ENCODE measurements at places on chromosomes 6 and 20.

- peak; percentile 80 for DNase-seq
Measured at GRCh38 chr20:58839474-58839874, 11.2 kb downstream of the GNAS-AS1 start.

DNA sequence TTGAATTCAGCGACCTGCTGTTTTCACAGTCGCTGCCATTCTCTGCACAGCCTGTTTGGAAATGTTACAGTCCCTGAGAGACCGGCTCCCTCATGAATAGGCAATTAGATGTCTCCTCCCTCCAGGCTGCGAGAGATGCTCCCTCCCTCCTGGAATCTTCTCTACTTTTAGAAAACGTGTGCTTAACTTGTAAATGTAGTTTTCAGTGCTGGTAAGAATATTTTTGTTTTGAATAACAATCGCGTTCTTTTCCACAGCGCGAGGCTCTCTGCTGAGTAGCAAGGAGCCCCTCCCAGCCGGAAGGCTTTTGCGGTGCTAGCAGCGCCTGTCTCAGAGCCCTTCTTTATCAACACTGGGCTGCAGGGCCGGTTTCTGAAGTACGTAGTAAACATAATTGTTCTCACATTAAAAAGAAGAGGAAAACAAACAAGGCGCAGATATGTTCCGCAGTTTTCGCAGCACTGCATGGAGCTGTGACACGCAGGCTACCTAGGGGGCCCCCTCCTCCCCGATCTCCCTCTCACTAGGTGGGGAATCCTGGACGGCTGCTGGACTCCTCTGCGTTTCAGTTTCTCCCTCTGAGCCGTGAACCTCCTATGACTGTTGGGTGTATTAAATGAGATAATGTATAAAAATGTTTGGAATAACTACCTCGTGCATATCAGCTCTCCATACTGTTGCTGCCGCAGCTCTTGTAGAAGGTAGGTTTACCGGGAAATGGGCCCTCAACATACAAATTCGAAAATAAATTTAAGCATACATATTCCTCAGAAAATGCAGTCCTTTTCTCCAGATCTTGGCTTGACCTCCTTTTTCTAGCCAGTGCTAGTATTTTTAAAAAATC is 79.0 kb upstream of the SPACA1 start:
- DNase-seq, result no peak

DNA sequence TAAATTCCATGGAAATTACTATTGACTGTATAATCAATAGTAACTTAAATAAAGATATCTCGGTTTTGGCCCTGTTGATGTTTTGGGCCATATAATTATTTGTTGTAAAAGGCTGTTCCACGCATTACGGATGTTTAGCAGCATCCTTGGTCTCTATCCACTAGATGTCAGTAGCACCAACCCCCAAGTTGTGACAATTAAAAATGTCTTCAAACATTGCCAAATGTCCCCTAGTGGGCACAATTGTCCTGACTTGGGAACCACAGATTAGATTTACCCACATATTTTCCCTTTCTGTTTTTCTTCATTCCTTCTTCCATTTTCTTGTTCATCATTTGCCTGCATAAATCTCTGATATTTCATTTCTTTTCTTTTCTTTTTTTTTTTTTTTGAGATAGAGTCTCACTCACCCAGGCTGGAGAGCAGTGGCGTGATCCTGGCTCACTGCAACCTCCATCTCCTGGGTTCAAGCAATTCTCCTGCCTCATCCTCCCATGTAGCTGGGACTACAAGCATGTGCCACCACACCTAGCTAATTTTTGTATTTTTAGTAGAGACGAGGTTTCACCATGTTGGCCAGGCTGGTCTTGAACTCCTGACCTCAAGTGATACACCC is 13.6 kb upstream of the WFDC8 start:
- peak; percentile 33 for DNase-seq

DNA sequence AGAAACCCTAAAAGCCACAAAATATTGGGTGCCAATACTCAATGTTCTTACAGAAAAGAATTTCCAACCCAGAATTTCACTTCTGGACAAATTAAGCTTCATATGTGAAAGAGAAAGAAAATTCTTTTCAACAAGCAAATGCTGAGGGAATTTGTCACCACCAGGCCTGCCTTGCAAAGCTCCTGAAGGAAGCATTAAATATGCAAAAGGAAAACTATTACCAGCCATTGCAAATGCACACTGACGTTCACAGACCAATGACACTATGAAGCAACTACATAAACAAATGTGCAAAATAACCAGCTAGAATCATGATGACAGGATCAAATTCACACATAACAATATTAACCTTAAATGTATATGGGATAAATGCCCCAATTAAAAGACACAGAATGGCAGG is 187.9 kb upstream of the BTBD3 start:
- no peak for DNase-seq

DNA sequence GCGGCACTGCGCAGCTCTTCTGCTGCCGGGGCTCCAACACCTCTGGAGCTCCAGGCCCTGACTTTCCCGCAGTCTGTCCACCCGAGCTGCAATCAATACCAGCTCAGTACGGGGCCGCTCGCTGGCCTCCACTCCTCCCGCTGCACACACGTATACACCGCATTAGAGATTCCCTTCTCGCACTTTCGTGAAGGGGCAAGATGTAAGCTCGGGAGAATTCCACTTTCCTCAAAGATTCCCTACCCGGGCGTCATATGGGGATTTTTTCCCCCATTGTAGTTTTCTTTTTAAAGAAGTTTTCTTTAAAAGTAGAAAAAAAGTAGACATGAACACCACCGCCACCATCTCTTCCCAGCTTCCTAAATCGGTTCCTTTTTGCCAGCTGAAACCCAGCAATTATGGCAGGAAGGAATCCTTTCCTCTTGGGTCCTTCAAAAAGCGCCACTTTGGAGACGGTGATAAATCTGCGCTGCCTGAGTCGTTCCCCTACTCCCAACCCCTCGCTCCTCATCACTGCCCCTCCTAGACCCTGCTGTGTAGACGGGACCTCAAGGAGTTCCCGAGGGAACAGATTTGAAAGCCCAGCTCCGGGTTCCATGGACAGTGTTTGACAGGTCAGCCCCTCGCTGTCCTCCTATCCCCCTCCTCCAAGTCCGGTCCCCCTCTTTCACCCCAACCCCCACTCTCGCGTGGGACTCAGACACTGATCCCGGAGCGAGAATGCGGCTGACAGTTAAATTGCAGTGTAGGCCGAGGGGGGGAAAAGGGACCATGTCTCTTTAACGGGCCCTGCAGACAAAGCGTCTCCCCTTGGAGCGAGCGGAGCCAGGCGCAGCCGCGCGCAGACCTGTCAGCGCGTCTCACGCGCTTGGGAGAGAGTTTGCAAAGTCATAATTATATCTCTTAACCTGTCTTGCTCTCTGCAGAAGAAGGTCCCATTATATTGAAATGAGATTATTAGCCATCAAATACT is 39.5 kb downstream of the NCR2 start:
- no peak for DNase-seq

DNA sequence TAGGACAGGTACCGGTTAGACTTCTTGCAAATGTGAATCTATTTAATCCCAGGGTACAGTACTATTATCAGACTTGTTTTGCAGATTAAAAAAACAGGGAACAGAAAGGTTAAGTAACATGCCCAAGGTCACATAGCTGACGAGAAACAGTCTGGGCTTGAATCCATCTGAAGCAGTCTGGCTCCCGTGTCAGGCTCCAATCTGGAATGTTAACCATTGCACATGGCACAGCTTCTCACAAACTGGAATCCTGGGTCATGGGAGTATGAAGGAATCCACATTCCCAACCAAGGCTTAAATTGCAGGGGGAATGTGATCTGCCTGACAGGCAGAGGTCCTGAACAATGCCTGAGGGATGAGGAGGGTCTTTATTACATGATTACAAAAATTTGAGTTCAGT is 187.5 kb upstream of the SPTLC3 start:
- DNase-seq, result no peak

DNA sequence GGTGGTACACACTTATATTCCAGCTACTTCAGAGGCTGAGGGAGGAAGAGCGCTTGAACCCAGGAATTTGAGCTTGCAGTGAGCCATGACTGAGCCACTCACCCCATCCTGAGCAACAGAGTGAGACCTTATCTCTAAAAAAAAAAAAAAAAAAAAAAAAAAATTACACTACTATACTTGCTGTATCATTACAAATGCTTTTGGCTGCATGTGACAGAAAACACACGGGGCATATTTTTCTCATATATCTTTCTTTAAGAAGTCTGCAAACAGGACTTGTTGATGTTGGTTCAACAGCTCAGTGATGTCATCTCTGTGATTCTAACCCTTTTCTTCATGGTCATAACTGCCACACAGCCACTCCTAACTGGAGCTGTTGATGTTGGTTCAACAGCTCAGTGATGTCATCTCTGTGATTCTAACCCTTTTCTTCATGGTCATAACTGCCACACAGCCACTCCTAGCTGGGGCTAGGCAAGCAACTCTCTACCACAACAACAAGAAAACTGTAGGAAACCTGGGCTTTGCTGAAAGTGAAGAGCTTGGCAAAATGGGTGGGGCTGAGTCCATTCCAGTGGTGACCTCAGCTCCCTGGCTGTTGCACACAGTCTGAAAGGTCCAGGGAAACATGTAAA is 19.8 kb downstream of the MTFR2 start:
- DNase-seq, result no peak

- DNase-seq, result no peak
Measured at GRCh38 chr6:40473026-40473425, 114.1 kb downstream of the LRFN2 start.

DNA sequence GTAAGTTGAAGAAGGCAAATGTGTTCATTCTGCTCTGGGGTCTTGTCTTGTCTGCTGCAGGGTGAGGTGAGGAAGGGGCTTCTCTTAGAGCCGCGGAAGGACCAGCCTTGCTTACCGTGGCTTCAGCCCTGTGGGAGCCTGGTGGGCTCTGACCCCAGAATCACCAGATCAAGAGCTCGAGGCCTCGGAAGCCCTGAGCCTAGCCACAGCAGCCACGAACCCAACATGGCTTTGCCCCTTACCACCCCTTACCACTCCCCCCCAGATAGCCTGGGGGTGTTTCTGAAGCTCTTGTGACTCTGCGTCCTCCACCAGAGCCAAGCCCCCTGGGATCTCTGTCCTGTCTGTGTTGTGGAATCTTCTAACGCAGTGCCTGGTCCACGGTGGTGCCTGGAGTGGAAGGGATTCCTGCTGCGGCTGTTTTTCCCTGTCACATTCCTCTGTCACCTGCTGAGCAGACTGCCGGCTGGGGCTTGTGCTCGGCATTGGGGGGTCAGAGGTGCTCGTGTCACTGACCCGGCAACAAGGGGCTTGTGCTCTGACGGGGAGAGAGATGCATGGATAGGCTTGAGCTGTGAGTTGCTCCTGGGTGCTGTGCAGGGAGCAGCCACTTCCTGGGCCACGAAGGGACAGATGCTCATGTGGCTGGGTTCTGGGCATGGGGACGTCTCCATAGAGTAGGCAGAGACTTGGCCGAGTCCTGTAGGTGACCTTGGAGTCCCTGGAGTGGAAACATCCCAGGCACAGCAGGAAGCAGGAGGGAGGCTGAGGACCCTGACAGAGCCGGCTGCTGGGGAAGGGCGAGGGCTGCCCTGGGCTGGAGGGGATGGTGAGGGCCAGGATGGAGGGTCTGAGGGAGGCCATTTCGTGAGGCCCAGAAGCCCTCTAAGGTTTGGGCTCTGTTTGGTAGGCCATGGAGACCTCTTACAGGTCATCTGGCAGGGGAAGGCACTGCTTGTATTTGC is 316.0 kb downstream of the QKI start:
- no peak for DNase-seq

DNA sequence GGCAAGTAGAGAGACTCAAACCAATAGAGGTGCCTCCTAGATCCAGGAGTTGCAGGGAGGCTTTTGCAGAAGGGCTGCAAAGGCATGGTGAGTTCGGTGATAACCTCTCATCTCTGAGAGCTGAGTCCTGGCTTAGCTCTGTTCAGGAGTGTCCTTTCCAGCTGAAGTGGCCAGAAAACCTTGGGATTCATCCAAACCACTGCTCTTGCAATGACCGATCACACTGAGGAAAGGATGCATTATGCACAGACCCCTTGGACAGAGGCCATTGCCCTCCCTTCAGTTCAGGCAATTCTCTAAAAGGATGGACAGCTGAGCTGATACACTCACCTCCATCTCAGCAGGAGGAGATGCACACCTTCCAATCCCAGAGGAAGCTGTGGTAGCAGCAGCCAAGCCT is 158.8 kb upstream of the ENPP5 start:
- DNase-seq, result no peak

DNA sequence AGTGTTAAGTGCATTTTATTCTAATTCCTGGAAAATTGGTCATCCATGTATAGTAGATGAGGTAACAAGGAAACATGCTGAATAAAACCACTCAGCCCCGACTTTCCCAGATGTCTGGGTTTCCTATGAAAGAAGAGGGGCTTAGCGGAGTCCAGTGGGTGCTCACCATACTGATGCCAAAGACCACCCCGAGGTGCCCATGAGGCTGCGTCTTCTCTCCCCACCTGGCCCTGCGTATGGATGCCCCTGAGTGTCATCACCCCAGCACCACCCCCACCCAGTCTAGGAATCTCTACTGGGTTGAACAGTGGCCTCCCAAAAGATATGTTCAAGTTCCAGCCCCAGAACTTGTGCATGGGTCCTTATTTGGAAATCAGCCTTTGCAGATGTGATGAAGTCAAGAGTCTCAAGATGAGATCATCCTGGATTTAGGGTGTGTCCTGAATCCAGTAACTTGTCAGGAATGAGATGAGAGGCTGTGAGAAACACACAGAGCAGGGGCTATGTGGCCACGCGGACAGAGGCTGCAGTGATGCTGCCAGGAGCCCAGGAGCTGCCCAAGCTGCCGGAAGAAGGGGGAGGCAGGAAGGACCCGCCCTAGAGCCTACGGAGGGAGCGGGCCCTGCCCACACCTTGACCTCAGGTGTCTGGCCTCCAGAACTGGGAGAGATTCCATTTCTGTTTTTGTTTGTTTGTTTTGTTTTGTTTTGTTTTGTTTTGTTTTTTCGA is 124.6 kb upstream of the CDH4 start:
- no peak for DNase-seq

- DNase-seq, result no peak
Measured at GRCh38 chr20:64176971-64177370, 12.7 kb downstream of the MYT1 start.

- no peak for DNase-seq
Measured at GRCh38 chr20:44460795-44461141, 14.9 kb upstream of the TTPAL start.

DNA sequence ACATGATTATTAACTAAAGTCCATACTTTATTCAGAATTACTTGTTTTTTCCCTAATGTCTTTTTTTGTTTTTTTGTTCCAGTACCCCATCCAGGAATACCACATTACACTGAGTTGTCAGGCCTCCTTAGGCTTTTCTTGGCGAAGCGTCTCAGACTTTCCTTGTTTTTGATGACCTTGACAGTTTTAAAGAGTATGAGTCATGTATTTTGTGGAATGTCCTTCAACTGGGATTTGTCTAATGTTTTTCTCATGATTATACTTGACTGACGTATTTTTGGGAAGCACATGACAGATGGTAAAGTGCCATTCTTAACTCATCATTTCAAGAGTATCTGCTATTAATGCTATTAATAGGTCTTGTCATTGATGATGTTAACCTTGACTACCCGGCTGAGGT is 23.6 kb downstream of the ENPP1 start:
- no peak for DNase-seq

- DNase-seq, result peak; percentile 99
Measured at GRCh38 chr20:36835453-36836198, 40.3 kb upstream of the TLDC2 start.
